C1 segment of cervical spinal cord (tissue), 14 donors: ENCODE measurements at places on chromosomes 12 and 14.

- DNase-seq, result no peak
These were observed 1190.7 kb upstream of the SEL1L start for GRCh38 chr14:82724316-82724715.

GRCh38 chr12:109652233-109652976 is 61.2 kb upstream of the FAM222A start:
- DNase-seq, result no peak

- no peak for DNase-seq
These were observed 2.6 kb downstream of the FLRT2 start for GRCh38 chr14:85532374-85533022.

DNA sequence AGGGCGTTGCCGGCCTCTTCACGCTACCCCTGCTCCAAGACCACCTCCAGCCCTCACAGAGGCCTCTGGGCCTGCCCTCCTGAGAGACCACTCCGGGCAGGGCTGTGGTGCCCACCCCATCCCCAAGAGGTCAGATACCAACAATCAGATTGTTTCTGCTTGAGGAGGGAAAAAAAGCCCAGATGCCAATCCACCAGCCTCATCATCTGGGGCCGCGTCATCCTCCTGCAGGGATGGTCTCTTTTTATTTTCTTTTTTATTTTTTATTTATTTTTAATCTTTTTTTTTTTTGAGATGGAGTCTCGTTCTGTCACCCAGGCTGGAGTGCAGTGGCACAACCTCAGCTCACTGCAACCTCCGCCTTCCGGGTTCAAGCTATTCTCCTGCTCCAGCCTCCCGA is 93.4 kb downstream of the FBXL14 start:
- DNase-seq, result no peak

GRCh38 chr12:6946033-6946919 is 2.5 kb downstream of the C12orf57 start:
- DNase-seq, result no peak

DNA sequence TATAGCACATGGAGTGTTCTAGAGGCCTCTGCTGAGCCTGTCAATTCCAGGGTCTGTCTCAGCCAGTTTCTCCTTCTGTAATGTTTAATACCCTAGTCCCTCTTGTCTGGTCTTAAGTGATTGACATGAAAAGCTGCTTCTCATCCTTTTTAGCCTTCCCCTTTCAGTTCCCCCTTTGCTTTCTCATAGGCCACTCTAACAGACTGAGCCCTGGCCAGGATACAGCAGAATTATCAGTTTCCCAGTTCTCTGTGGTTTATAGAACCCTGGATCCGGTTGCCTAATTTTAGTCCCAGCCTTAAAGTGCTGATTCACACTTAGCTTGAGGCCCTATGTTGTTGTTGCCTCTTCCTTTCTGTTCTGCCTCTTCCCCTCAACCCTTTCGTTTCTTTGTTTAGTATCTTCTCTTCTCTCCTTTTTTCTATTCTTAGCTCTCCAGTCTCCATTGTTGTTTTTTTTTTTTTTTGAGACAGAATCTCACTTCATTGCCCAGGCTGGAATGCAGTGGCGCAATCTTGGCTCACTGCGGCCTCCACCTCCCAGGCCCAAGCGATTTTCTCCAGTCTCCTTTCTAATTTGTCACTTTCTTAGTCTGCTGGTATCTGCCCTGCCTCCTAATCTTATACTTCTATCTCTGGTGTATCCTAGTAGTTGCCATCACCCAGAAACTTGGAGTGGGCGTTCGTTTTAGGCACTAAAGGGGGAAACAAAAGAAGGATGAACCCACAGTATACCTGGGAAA is 2.9 kb upstream of the BIN2 start:
- DNase-seq, result peak; percentile 41

DNA sequence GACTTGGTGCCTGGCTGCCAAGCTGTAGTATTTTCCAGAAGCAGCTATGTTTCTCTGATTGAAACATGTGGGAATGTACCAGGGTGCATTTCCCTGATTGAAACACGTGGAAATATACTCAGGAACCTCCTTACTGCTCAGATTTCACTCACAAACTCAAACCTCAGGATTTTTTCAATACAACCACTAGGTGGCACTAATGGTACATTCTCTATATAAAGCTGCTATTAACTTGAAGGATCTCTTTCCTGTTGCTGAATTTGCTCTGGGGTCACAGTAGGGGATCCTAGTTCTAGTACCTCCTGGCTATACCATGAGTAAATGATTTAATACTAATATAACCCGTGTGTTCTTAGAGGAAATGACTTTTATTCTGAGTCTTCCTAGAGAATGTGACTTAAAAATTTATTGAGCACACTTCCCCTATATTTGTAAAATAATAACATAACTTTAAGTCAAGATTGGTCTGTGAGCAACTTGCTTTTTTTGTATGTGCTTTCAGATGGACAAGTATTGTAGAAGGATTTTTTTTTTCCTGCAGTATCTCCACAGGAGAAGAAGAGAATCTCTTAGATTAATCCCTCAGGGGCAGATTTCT is 173.8 kb upstream of the MIS18BP1 start:
- no peak for DNase-seq

DNA sequence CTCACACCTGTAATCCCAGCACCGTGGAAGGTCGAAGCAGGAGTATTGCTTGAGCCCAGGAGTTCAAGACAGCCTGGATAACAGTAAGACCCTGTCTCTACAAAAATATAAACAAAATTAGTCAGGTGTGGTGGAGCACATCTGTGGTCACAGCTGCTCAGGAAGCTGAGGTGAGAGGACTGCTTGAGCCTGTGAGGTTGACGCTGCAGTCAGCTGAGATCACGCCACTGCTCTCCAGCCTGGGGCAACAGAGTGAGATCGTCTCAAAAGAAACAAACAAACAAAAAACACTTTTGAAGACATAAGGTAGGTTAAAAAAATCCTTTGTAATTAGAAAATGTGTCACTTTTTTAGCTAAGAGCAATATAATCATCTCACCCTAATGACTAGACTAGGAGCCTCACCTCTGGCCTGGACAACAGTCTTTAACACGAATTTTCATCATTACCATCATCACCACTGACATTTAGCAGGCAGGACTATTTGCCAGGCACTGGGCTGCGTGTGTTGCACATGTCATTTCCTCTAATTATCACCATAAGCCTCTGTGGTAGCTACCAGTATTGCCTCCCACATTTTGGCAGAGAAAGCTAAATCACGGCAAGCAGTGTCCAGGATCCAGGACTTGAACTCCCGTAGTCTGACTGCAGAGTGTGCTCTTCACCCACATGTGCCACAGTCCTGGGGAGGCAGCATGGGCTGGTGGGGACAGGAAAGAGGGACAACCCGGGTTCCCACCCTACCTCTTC is 4.6 kb upstream of the SYCP3 start:
- no peak for DNase-seq

DNA sequence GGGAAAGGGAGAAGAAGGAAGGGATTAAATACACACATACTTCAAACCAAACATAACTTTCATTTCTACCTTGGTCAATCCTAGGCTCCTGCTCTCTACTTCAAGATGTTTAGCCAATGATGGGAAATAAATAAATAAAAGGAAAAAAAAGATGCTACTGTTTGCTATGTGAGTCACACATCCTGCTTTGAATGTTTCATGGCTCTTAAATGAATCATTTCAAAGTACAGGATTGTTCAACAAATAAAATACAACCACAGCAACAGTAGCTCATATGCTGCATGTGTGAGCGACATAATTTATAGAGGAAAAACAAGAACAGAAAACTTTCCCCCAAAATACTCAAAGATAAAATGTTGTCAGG is 54.3 kb upstream of the NPFF start:
- no peak for DNase-seq

- DNase-seq, result no peak
These were observed 45.0 kb upstream of the VASH1 start for GRCh38 chr14:76716285-76716684.

DNA sequence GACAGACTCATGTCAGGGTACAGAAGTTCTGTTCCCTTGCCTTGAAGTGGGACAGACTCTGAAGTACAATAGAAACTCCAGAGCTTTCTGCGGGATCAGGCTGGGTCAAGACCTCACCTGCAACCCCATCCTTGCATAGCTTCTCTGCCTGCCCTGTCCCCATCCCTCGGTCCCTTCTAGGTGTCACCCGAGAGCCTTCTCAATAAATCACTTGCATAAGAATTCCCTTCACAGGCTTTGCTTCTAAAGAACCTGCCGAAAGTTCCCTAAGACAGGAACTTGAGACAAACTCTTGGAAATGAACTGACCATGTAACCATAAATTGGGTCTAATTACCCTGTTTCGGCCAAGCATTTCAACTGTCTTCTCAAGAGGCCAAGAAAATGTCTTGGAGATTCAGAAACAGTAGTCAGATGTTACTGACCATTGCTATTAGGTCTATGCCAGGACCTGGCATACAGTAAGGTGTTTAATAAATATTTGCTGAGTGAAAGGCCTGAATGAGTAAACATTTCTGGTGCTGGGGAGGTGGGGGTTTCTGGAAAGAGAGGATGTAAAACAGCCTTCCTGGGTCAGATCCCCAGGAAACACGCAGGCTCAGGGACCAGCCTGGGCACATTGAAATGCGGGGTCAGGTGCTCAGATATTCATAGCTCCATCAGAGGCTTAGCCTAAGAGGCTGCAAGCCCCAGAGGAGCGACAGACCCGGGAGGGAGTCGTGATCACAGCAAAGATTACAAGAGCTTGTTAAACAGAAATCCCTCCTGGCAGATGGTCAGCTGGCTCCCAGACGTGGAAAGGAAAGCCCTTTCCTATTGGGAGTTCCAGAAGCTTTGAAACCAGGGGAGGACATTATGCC is 226.2 kb upstream of the LHX5 start:
- no peak for DNase-seq

GRCh38 chr14:47150267-47150666 is 498.7 kb upstream of the RPL10L start:
- no peak for DNase-seq

GRCh38 chr12:128763395-128763794 is 60.4 kb downstream of the SLC15A4 start:
- DNase-seq, result no peak

GRCh38 chr12:122094735-122095631 is 16.4 kb downstream of the MLXIP start:
- DNase-seq, result no peak

- DNase-seq, result no peak
These were observed 519.8 kb upstream of the TMPO start for GRCh38 chr12:97995559-97995958.

DNA sequence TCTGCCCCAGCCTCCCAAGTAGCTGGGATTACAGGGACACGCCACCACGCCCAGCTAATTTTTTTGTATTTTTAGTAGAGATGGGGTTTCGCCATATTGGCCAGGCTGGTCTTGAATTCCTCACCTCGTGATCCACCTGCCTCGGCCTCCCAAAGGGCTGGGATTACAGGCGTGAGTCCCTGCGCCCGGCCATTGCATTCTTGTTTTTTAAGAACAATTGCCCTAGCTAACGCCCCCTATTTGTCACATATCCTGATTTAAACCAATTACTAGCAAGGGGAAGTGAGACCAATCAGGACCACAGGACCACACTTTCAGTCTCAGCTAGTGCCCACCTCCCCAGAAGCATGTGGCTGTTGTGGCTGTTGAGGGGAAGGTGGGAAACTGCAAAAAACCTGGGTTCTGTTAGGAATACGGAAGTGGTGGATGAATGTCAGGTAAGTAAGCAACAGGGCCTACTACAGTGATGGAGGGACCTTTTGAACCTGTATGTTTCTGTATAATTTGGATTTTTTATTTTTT is 37.8 kb upstream of the NFYB start:
- no peak for DNase-seq

- no peak for DNase-seq
These were observed 855 bp downstream of the MNAT1 start for GRCh38 chr14:60735416-60735815.

GRCh38 chr12:7609495-7609894 is 56.2 kb downstream of the APOBEC1 start:
- DNase-seq, result no peak

DNA sequence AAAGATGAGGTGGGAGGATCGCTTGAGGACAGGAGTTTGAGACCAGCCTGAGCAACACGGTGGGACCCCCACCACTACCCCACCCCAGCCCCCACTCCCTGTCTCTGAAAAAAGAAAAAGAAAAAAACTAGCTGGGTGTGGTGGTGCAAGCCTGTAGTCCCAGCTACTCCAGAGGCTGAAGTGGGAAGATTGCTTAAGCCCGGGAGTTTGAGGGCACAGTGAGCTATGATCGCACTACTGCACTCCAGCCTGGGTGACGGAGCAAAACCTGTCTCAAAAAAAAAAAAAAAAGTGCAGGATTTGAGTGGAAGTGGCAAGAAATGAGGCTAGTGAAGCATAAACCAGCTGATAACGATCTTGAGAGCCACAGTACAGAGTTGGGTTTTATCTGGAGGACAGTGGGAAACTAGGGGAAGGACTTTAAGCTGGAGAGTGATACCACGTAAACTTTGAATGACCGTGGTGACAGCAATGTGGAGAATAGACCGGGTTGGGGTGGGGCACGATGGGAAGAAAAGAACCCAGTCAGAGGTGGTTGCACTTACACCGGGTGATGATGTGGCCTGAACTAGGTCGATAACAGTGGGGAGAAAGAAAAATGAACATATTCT is 85.3 kb downstream of the TMEM260 start:
- DNase-seq, result no peak

GRCh38 chr12:75477137-75477536 is 3.4 kb upstream of the GLIPR1 start:
- DNase-seq, result no peak

DNA sequence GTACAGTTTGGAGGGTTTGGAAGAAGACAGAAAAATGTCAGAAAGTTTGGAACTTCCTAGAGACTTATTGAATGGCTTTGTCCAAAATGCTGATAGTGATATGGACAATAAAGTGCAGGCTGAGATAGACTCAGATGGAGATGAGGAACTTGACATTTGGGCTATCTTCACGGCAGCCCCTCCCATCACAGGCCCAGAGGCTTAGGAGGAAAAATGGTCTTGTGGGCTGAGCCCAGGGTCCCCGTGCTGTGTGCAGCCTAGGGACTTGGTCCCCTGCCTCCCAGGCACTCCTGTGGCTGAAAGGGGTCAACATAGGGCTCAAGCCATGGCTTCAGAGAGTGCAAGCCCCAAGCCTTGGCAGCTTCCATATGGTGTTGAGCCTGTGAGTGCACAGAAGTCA is 79.0 kb downstream of the CMAS start:
- no peak for DNase-seq

GRCh38 chr12:1836241-1836803 is 16.0 kb downstream of the LRTM2 start:
- no peak for DNase-seq

DNA sequence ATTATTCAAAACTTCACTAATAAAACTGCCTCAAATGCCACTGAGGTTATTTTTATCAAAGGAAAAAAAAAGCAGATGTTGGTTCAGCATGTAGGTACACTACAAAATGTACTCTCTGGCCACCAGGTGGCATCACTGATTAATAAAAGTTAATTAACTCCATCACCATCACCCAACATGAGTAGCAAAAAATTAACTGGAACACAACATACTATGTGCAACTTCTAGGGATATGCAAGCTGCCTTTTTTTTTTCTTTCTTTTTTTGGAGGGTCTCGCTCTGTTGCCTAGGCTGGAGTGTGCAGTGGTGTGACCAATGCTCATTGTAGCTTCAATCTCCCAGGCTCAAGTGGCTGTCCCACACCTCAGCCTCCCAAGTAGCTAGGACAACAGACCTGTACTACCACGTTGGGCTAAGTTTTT is 43.8 kb upstream of the NR2C1 start:
- DNase-seq, result peak; percentile 6
